Urothelium cell line (cell line): ENCODE measurements at places on chromosomes 2 and 18.
A peak's percentile ranks its signal among the peaks of the same experiment; 100 is the strongest.

DNA sequence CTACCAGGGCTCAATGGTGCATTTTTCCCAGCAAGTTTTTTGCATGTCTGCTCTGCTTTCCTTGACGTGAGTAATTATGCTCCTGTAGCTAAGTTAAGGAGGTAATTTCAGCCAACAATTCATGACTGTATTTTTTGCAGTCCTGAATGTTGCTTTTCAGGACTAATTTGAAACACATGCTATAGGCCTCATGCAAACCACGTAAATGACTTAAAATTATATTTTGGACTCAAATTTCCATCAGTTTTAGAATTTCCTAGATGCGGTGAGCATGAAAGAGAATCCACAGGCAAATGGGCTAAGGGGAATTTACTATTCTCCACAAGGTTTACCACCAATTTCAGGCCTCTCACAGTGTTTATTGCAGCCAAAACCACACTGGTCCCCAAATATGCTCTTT, 589.9 kb upstream of the LRRTM1 start:
- no peak for DNase-seq

DNA sequence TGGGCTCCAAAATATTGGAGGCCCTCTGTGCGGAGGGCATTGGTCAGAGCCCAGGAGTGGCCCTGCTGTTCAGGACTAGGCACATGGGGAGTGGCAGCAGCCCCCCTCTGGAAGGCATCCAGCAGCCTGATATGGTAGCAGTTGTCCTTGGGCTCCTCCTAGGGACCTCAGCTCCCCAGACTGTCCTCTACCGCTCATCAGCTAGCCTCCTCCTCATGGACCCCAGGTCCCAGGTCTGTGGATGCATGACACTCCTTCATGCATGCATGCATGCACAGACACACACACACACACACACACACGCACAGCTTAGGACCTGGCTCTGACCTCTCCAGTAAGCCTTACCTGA, 15.4 kb upstream of the ATP6V1B1 start:
- DNase-seq, result no peak

- DNase-seq, result peak; percentile 29
Measured at GRCh38 chr2:207165121-207166038, at the start of gene KLF7. KLF7 (minus strand) TSS chr2:207165948; CDS start chr2:207165568, 380 bp downstream.

DNA sequence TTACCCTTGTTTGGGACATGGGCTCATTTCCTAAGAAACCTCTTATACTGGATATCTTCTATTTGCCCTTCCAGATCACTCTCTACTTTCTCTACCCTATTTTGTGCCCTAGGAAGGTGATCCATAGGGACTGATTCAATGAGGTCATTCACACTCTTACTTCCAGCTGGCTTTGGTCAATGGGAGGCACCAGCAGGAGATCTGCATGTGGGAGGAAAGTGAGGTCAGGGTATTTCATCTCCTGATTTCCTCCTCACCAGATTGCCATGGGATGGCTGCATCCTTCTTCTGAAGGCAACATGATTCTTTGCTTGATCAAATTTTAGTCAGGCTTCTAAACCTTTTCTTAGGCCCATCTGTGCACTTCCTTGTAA, 15.2 kb downstream of the M1AP start:
- DNase-seq, result no peak

- DNase-seq, result no peak
Measured at GRCh38 chr18:64097497-64097896, 51.4 kb downstream of the LINC00305 start.

- DNase-seq, result peak; percentile 53
Measured at GRCh38 chr18:2994603-2995432, 18.1 kb downstream of the LPIN2 start.

GRCh38 chr2:161424891-161425727, 9.0 kb downstream of the TBR1 start:
- DNase-seq, result no peak

DNA sequence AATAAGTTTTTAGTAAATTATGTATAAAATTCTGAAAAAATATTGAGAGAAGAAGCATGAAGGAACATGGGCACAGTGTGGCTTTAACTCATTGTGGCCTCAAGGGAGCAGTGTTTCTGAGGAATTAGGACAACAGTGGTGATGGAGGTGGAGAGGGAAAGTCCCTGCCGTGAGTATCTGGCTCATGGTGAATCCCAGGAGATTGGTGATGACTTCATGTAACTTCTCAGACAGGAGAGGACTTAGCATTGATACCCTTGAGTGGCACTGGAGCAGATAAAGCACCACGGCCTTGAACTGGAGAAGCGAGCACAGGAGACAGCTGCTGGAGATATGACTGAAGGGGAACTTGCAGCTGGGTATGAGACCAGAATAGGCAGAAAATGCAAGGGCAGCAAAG, 35.0 kb upstream of the LRP1B start:
- peak; percentile 44 for DNase-seq

DNA sequence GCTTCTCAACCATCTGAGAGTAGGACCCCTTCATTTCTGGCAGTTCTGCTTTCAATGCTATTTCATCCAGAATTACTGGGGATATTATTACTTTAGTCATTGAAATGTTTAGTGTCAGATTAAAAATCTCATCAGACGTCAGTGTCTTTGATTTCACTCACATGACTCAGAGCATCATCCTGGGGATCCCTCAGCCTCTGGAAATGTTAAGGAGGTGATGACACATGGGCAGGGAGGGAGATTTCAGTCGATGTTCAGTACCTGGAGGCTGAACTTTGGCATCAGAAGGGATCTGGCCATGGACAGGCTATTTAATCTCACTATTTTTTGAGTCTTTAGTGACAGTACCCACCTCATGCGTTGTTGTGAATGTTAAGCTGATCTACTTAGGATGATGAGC, 39.1 kb downstream of the OSBPL6 start:
- DNase-seq, result no peak

DNA sequence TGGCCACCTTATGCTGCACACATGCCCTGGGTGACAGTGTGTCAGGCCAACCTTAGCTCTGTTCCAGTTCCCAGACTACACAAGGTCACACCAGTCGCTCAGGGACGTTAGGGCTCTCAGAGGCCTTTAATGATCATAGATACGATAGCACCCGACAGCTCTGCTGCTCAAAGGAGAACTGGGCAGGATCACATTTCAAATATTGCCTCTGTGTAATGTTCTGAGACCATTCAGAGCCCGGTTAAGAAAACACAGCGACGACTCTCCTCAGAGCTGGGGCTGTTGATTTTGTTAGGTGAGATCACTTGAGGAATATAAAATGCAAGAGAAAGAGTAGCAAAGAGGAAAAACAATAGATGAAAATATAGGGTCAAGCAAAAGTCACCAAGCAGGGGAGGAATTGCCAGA, 166.6 kb upstream of the TANK start:
- no peak for DNase-seq
